Right lobe of liver (tissue), 6 donors: ENCODE measurements at places on chromosomes 7 and 10.

DNA sequence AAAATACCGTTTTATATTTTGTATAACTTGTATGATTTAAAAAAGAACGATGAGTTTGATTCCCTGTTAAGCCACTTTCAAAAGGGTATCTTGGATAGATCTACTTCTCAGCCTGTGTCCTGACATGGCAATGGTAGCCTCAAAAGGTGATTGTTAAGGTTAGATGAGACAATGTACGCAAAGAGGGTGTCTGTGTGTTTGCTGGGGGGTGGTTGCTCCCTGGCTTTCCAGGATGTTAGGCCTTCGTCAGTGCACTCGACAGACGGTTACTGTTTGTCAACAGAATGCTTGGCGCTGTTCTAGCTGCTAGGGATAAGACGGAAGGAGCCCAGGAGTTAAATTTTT, 90.3 kb downstream of the NEURL1 start:
- DNase-seq = no peak

DNA sequence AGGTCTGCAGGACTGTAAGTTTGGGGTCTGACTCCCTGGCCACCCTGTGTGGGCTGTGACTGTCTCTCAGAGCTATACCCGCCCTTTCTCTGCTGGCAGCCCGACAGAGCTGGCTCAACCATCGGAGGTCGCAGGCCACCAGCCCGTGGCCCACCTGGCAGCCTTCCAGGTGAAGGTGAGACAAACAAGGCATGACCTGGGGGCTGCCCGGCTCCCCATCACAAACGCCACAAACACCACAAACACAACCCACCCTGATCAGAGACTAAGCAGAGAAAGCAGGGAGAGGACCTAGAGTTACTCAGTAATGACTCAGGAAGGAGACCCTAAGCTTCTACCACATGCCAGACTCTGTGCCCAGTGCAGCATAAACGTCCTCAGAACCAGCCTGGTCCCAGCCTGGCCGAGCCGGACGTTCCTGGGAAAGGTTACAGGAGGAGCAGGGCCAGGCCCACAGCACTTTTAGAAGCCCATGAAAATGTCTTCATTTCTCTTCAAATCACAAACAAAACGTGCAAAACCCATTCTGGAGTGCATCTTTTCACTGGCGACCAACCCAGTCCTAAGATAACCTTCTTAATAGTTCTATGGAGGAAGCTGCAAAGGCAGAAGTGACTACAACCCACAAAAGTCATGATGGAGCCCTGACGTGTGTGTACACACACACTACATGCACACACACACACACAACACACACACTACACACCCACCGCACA, 66.8 kb downstream of the MKI67 start:
- peak; percentile 51 for DNase-seq

GRCh38 chr10:51879238-51879637, 179.8 kb upstream of the CSTF2T start:
- no peak for DNase-seq

DNA sequence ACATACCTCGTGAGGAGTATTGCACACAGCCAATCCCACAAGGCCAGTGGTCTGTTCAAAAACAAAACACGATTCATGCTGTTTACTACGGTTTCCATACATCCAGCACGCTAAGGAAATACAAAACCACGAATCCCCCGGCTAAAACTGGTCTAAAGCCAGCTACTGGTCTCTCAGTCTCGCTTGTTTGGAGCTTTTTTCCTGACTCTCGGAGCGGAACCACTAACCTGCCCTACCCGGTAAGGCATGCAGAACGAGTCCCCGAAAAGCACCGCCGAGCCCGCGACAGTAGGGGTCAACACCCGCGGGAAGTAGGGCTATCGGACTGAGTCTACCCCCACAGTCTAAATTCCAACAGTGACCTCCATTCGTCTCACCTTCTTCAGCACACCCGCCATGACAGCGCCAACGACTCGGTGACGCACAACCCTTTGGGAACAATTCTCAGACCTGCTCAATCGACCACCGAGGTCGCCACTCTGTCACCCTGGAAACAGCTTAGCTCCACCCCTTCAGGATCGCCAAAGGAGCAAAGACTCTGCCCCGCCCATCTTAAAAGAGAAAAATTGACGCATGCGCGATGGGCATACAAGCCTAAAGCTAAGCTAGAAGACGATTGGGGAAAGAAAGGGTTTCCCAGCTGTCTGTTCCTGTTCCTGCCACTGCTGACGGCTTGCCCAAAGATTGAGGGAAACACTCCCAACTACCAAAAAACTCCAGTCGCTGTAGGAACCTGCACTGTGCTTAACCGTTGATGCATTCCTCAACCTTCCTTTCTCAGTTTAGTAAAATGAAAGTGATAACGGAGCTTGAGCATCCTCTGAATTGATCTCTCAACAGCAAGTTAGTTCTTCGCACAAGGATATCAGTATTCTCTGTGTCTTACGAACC, at the start of gene NDUFA5:
Gene NDUFA5, minus strand, starts transcription at position 421 of the 891 bp plus-strand sequence. Its CDS starts 23 bp downstream, at position 398.
- DNase-seq = peak; percentile 99

DNA sequence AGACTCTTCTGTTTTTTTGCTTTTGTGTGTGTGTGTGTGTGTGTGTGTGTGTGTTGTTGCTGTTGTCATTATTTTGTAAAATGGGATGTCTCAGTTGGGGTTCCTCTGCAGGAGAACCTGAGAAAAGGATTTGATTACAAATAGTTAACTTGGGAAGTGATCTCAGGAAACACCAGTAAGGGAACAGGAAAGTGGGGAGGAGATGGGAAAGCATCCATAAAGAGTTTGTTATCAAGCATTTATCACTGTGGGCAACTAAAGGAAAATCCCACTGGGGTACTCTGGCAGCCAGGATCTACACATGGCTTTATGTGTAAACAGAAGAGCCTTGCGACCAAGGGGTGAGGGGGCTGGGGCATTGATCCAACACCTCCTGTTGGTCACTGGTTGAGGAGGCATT, 485.4 kb downstream of the KCNMA1 start:
- no peak for DNase-seq

DNA sequence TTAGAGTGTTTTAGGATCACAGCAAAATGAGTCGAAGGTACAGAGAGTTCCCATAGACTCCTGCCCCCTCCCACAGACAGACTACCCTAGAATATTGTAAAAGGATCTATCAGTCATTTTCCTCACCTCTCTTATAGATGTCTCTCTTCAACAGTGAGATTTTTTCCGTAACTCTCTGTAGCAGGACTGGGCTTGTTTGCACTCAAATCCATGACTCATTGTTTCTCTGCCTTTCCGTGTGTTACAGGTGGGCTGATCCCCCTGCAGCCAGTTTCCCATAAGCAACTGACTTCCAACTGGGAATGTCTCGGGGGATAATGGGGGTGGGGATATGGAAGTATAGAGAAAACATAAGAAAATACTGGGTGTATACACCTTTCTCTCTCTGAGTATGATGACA, 921.0 kb downstream of the GATA3 start:
- DNase-seq = no peak

- no peak for DNase-seq
Measured at GRCh38 chr10:77204171-77204570, 433.4 kb downstream of the KCNMA1 start.

DNA sequence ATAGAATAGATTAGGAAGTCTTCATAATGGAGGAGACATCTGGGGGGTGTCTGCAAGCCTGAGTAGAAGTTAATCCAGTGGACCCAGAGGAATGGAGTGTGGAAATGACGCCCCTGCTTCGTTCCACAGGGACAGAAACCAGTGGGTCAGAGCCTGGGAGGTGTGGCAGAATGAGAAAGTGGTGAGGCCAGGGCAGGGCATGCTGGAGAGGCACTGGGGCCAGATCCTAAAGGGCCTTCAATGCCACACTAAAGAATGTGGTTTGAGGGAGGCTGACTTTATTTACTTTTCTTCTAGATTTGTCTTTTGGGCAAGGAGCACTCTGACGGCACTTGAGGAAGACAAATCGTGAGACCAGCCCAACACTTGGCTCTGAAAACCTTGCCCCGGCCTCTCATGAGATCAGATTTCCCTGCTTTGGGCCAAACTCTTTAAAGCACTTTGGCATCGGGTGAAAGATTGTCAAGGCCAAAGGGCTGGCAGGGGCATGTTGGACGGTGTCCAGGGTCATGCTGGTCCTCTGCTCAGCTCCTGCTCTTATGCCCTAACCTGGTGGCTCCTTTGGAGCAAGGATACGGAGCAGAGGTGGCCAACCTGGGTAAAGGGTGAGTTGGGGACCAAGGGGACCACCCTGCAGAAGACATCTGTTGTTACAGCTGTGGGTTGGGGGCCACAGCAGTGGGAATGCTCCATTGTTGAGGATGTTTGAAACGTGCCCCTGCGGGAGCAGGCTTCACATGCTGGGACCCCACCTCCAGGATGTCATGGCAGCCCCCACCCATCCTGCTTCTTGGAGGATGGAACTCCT, 157.0 kb upstream of the ZMIZ1 start:
- peak; percentile 56 for DNase-seq

DNA sequence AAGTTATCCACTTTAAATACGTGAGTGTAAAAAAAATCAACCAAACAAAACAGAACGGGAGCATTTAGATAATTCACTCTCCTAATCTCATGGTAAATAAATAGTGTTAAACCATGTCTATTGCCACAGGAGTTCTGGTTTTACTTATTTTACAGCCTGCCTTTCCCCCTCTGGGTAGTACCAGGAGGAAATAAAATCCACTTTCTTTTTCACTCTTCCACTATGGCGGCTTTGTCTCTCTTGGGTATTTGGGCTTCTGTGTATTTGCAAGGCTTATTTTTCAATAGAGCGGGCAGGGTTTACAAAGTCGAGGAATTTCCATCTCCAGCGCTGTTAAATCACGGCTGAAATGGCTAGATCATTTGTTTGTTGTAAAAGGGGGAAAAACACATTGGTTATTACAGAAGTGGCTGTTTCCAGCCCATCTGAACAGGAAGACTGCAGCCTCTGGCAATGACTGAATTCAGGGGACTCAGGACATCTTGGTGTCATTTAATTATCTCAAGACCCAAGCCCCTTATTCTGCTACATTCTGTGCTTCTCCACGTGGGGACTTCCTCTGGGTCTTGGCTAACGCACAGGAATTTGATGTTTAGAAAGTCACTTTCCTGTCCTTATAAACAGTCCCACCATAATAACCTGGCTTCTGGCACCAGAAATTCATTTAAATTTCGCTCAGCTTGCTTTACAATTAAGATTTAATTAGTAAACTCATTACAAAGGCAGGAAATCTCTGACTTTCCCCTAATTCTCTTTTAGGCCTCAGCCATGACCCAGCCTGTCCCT, 323.9 kb downstream of the GATA3 start:
- no peak for DNase-seq

DNA sequence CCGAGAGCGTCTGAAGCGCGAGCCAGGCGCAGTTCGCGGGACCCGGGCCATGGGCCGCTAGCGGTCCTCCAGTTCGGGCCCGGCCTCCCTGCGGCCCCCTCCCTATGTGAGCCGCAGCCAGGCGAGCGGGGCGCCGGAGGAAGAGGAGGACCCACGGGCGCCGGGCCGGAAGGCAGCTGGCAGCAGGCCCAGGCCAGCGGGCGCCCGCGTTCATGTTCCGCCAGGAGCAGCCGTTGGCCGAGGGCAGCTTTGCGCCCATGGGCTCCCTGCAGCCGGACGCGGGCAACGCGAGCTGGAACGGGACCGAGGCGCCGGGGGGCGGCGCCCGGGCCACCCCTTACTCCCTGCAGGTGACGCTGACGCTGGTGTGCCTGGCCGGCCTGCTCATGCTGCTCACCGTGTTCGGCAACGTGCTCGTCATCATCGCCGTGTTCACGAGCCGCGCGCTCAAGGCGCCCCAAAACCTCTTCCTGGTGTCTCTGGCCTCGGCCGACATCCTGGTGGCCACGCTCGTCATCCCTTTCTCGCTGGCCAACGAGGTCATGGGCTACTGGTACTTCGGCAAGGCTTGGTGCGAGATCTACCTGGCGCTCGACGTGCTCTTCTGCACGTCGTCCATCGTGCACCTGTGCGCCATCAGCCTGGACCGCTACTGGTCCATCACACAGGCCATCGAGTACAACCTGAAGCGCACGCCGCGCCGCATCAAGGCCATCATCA, 1.1 kb downstream of the ADRA2A start:
- DNase-seq = peak; percentile 49
